A673 (cell line): ENCODE measurements at places on chromosomes 12 and 14.
A peak's percentile ranks its signal among the peaks of the same experiment; 100 is the strongest.

DNA sequence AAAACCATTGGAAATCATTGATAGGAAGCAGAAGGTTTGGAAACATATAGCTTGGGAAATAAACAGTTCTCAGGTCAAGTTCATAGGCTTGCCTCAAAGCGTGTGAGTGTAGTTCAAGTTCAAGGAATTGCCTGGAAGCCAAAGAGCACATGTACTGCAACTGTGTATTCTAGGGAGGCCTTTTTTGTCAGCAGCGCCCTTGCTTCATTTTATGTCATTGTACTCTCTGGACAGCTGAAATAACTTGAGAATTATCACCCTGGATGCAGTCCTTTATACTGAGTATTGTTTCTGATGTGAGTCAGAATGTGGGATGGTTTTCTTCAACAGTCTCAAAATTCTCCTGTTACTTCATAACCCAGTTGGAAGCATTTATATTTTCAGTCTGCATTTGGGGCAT, 16.0 kb upstream of the EVL start:
- DNase-seq: no peak

GRCh38 chr12:29427964-29428363, 47.0 kb upstream of the ERGIC2 start:
- peak; percentile 5 for DNase-seq

DNA sequence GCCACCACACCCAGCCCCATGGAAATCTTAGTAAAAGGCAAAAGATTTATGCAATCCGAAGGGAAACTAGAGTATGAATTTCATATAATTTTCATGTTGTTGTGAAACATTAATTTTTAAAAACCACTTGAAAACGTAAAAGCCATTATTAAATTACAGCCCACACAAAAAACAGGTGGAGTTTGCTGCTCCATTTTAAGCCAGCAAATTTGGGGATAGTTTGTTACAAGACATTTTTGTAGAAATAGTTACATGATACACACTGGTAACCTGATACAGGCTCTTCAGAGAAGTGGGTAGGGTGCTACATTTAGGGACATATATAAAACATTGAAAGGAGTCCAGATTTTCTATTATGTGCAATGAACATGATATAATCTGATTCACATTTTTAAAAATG, 17.6 kb downstream of the GNPTAB start:
- DNase-seq: no peak

DNA sequence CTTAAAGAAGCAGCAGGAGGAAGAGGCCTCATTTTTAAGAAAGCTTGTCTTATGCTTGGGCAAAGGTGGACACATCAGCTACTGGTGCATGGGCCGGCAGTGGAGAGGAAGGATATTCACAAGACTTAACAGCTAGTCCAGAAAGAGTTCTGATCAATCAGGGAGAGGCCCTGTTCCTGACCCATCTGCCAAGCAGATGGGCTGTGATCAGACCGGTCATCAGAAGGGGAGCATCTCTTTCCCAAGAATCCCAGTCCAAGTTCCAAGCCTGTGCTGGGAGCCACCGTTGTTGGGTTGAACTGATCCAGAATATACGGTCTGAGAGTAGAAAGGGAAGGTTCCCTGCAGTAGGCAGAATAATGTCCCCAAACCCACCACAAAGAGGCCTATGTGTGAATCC, 32.7 kb upstream of the SOCS2 start:
- DNase-seq: no peak

- DNase-seq: no peak
Observed at GRCh38 chr12:104072099-104072498, 7.8 kb downstream of the HCFC2 start.

DNA sequence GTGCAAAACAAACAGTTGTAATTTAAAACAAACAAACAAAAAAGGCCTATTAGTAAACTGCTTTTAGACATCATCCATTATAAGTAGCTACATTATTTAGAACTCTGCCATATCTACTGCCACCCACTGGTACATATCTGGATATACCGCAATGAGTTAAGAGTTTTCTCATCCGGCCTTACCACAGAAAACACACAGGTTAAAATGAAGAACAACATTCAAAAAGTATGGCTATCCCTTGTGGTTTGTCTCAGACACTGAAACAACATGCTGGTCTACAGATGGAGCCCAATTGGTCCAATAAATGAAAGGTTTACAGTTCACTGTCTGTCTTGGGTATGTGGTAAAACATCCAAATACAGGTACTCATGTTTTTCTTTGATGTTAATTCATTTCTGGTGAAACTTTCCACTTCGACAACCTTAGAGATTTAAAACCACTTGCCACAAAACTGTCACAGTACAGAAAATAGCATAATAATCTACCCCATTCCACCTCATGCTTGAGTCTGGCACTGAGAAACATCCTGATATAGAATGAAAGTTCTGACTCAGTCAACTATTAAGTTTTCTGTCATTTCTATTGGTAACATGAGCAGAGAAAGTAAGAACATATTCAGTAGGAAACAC, 354.3 kb downstream of the CEP128 start:
- peak; percentile 36 for DNase-seq

GRCh38 chr14:59332727-59333126, 132.5 kb downstream of the GPR135 start:
- DNase-seq: no peak

- DNase-seq: no peak
Observed at GRCh38 chr12:5188472-5188871, 144.8 kb downstream of the KCNA5 start.

GRCh38 chr14:94367347-94368242, 20.8 kb downstream of the SERPINA1 start:
- DNase-seq: no peak

DNA sequence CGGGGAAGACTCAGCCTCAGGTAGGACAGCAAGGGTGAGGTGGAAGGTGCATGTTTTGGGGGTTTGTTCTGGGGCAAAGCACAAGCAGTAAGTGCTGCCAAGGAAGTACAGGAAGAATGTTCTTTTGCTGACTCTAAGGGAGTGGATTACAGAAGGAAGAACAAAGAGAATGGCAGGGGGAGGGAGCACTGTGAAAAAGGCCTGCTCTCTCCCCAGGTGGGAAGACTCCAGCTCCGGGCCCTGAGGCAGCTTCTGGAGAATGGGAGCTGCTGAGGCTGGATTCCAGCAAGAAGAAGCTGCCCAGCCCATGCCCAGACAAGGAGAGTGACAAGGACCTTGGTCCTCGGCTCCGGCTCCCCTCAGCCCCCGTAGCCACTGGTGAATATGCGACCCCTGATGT, 7.0 kb upstream of the PFDN5 start:
- DNase-seq: no peak

GRCh38 chr12:68984796-68985573, 52.0 kb upstream of the CPM start:
- no peak for DNase-seq

DNA sequence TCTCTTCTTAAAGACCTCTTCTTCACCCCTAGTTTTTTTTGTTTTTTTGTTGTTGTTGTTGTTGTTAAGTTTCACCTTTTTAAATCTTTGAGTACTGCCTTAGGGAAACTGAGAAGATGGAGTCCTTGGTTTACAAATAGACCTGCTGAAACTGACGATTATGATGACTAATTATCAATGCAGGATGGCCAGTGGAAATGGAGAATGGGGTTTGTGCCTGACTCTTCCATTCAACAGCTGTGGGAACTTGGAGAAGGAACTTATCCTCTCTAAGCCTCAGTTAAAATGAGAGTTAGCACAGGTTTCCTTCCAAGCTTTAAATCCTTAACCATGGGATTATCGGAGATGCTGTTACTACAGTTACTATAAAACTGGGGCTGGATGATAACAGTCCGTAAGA, 66.7 kb upstream of the PNMA1 start:
- DNase-seq: no peak

- DNase-seq: no peak
Observed at GRCh38 chr12:53660041-53660440, 15.8 kb downstream of the ATP5MC2 start.

GRCh38 chr14:103023881-103024473, 33.4 kb downstream of the CDC42BPB start:
- DNase-seq: peak; percentile 69

- no peak for DNase-seq
Observed at GRCh38 chr12:116273813-116274550, 3.5 kb downstream of the MED13L start.

DNA sequence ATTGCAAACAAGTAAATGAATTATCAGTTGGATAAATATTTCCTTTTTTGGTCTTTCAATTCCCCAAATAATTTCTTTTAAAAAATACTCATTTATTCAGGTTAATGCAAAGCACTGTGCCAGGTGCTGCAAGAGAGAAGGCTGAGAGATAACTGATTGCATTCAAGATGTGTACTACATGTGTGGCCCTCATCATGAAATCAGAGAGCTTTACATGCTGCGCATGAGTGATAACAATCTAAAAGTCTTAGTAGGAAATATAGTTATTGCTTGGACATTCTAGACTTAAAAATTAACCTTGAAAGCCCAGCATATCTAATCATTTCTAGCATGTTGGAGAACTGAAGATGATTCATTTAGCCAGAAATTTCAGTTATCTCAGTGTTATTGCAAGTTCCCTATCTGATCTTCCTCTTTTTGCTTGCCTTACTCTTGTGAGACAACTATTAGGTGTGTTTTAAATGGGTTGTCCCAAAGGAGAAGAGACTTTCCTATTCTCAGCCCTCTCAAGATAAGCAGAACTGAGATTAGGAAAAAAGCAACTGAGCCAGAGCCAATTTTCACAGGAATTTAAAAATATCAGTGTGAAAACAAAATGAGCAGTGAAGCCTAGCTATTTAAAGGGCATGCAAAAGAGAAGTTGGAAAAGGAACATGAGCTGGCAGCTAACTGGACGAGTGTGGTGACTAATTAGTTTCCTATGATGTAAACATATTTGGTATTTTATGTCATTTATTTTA, 60.9 kb downstream of the PLEKHA5 start:
- no peak for DNase-seq

- no peak for DNase-seq
Observed at GRCh38 chr12:65941388-65941787, 117.1 kb downstream of the HMGA2 start.

- no peak for DNase-seq
Observed at GRCh38 chr12:19780460-19780859, 341.2 kb downstream of the AEBP2 start.

DNA sequence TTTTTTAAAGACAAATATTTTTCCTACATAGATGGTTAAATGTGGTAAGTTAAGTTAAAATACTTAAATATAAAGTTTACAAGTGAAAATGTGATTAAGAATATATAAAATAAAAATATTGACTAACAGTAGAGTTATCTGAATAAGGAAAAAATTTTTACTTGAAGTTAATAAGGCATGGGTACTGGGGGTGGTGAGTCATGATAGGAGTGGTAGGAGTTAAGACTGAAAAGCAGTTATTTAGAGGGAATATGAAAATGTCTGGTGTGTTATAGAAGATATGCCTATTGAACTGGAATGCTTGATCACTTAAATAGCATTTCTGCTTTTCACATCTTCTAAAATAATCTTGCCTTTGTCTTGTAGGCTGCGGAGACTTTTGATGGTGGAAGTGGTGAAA, 68.7 kb downstream of the CCDC91 start:
- no peak for DNase-seq

GRCh38 chr12:75655315-75655806, 144.0 kb upstream of the KRR1 start:
- no peak for DNase-seq

GRCh38 chr12:115213538-115214016, 529.6 kb upstream of the TBX3 start:
- no peak for DNase-seq
